ENCODE measurements at places on chromosomes 1 and 21.

DNA sequence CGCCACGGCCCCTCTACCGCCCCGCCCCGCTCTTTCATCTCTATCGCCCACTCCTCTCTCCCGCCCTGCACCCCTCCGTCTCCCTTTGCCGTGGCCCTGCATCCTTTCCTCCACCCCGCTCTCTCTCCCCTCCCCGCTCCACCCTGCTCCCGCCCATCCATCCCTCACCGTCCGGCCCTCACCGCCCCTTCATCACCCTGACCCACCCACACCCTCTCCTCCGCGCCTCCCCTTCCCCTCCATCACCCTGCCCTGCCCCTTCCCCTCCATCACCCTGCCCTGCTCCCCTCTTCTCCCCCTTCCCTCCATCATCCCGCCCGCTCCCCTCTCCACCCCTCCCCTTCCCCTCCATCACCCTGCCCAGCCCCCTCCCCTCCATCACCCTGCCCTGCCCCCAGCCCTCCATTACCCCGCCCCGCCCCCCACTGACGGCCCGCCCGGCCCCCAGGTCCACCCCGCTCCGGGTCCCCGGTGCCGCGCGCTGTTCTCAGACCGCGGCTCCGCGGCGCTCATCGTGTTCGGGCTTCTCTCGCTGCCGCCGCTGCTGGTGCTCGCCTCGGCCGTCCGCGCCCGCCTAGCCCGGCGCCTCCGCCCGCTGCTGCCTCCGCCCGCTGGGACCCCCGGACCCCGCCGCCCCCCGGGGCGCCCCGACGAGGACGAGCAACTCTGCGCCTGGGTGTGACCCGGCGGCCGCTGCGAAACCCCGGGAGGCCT is 6.2 kb upstream of the ANKRD65 start:
- no peak for DNase-seq

DNA sequence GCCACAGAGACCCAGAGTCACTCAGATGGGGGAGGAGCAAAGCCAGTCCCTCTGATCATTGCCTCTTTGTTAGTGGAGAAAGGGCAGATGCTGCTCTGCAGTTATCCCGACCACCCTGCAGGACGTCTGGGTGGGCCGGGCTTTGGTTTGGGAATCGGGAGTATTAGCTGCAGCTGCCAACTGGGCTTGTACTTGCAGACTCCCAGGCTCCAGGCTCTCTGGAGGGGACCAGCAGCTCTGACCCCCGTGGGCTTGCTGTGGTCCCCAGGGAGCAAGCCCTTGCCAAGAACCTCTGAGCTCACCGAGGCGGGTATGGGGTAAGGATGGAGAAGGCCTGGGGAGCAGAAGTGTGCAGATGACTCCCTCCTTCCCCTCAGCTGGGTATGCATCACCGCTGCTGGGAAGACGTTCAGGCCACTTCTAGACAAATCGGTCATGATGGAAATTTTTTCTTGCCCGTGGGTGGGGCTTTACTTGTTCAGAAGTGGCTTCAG is 21.6 kb downstream of the MAPKAPK2 start:
- peak; percentile 82 for DNase-seq

- no peak for DNase-seq
Measured at GRCh38 chr1:154881820-154882535, 11.9 kb upstream of the KCNN3 start.

- no peak for DNase-seq
Measured at GRCh38 chr1:215568299-215568692, 1.2 kb downstream of the KCTD3 start.

GRCh38 chr1:145720878-145721671 is 1.8 kb downstream of the CD160 start:
- DNase-seq = peak; percentile 7

DNA sequence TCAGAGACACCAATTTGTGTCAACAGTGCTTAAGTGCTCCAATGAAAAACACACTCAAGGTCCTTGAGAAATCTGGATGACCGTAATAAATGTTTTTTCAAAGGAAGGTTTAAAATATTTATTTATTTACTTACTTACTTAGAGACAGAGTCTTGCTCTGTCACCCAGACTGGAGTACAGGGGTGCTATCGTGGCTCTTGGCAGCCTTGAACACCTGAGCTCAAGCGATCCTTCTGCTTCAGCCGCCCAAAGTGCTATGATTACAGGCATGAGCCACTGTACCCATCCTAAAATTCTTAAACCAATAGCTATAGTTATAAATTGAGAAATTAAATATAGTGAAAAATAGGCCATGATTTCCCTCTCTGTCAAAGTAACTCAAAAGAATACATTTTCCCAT is 17.3 kb upstream of the ERICH3 start:
- DNase-seq = no peak

DNA sequence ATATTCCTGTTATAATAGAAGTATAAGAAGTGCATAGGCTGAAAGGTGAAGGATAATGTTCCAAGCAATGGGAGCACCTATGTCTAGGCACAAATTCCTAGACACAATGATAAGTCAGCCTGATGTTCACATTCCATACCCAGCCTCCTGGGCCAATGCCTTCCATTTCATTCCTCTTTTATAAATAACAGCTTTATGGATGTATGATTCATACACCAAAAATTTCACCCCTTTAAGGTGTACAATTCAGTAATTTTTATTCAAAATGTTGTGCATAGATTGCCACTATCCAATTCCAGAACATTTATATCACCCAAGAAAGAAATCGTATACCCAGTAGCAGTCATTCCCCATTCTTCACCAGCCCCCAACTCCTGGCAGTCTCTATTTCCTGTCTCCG is 118.8 kb downstream of the BRINP2 start:
- no peak for DNase-seq

Measured in thoracic aorta (tissue), 2 donors.